ENCODE measurements at places on chromosomes 11 and 22.

DNA sequence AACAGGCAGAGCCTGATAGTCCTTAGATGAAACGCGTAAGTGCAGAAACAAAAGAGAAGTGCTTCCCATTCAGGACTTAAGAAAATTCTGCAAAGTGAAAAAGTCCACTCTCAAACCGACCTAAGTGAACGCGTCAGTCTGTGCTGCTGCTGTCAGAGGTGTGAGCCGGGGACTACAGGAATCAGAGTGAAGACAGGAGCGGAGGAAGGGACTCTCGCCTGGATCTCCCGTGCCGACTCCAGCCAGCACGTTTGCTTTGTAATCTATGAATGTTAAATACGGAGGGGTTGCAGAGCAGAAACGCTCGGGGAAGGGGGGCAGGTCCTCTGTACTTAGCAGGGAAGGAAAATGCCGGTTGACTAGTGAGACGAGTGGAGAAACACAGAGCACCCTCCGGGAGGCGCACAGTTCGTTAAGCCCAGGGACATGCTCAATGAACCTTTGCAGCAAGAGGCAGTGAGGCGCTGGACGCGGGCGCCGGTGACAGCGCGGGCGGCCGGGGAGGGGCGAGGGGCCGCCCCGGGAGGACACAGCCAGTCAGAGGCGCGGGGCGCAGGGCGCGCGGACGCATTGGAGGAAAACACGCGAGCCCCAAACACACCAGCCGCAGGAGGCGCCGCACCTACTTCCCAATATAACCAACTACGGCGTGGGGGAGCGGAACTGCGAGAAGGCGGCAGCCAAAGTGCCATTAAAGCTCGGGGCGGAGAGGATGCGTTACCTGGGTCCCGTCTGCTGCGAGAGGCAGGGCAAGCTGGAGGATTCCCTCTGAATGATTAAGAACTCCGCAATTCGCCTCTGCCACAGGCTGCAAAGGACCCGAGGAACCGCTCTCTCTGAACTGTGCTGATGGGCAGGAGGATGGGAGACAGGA lies at the start of gene CNTN5:
TSS of gene CNTN5 (plus strand) at position 598 of the 874 bp plus-strand sequence.
- peak; percentile 4 for DNase-seq

DNA sequence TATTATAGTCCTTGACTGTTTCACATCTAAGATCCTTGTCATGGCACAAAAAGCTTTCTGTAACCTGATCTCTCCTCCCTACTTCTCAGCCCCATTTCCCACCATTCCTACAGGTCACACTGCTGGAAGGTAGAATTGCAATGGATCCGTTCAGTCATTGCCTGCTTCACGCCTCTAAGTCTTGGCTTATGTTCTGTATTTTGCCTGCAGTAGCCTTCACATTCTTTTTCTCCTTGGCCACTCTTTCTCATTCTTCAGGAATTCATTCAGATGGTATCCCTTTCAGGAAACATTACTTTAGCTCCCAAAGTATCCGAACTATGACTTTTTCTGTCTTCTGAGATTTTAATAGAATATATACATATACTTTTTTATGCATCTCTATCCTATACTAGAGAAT lies 731.5 kb downstream of the NTM start:
- no peak for DNase-seq

GRCh38 chr11:80477178-80477577 lies 1036.3 kb upstream of the TENM4 start:
- DNase-seq: no peak

DNA sequence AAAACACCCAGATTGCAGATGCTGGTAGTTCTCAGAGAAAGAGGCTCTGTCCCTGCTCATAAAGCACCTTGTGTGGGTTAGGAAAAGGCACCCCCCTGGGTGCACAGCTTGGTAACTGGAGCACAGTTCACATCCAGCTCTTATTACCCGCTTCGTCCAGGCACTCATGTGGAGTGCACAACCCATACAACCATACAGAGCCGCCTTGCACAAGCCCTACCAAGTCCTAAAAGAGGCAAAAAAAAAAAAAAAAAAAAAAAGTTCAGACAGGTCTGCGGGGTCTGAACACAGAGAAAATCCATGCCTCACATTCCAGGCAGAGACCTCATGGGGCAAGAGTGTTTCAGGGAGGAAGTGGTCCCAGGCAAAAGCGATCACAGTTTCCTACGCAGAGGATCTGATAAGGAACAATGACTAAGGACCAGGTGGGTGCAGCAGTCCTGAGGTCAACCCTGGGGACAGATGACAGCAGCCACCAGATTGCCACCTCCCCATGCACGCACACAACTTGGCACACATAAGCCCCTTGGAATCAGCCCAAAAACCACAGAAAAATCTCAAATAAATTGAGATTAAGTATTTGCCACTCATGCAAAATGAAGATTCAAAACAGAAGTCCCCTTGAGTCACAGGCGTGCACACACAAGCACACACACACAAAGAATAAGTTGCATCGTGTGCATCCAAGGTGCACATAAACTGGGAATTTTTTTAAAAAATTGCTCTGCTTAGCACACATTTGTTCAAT lies 12.3 kb downstream of the MB start:
- no peak for DNase-seq

GRCh38 chr11:68997124-68997994 lies 15.7 kb downstream of the MRGPRF start:
- no peak for DNase-seq

- no peak for DNase-seq
Measured at GRCh38 chr11:74248469-74248868, 63.0 kb downstream of the P4HA3 start.

GRCh38 chr11:116172156-116172555 lies 600.6 kb downstream of the BUD13 start:
- no peak for DNase-seq

- DNase-seq: no peak
Measured at GRCh38 chr22:23093051-23093788, 22.9 kb downstream of the GNAZ start.

DNA sequence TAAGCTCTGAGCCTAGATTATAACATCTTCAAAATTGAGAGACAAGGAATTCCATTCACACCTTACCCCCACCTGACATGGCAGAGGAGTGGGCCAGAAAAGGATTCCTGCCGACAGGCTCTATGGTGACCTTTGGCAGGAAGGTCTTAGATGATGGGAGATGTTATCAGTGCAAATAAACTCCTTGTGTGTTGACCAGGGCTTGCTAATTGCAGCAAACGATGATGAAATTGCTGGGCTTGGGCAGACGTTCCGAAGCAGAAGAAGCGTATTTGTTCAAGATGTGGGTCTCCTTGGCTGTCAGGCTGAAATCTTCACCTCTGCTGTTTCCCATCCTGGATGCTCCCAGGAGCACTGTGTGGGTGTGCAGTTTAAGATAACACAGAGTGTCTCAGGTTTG lies 183.7 kb upstream of the CADM1 start:
- no peak for DNase-seq

GRCh38 chr11:117573326-117573725 lies 223.7 kb downstream of the DSCAML1 start:
- no peak for DNase-seq

- no peak for DNase-seq
Measured at GRCh38 chr11:73240190-73240781, 22.2 kb downstream of the P2RY2 start.

DNA sequence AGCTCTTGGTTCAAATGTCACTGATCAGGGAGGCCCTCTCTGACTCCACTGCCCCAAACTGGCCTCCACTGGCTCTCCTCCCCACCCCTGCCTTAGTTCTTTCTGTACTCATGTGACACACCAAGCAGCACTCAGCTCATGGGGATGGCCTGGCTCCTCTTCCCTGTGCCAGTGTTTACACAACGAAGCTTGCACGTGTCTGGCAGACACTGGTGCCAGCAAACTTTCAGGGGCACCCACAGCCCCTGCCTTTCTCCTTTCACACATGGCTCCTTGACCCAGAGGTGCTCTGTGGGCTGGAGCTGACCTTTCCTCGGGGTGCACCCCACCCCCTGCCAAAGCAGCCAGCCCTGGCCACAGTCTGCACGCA lies 37.6 kb upstream of the PARVG start:
- DNase-seq: no peak

- no peak for DNase-seq
Measured at GRCh38 chr22:26377170-26377830, 51.8 kb upstream of the ASPHD2 start.

GRCh38 chr11:10450462-10451425 lies 4.3 kb upstream of the AMPD3 start:
- DNase-seq: peak; percentile 71

- DNase-seq: no peak
Measured at GRCh38 chr11:112778877-112779266, 182.3 kb upstream of the NCAM1 start.

DNA sequence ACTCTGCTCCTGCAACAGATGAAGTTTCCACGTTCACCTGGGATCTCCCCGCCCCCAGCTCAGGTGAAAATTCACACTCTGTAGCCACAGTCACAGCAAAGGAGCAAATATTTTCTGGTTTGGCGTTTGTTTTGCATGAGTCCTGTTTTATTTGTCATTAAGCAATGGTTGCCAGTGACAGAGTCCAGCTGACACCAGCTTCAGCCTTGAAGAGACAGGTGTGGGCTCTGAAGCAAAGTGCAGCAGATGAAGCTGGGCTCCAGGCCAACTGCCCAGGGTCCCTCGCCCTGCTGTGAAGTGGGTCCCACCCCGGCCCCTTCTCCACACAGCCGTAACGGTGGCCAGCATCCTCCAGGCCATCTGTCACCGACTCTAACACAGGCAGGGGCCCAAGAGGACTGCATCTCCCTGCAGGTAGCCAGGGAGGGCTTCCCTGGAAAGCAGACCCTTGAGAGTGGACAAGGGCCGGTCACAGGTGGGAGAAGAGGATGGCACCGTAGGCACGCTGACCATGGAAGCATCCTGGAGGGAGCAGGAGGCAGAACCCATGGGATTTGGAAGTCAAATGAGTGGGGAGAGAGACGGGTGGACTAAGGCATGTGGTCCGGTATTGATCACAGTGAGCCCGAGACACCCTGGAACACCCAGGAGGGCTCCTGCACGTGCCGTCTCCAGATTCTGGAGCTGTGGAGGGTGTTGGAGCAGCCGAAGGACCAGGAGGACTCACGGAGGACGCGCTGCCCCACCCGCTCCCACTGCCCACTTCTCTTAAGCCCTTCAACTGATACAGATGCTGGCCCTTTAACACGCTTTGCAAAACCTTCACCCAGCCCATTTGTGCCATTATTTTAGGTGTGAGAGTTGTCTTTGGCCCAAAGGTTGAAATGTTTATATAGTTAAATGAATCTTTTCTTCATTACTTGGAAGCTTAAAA lies 294.5 kb downstream of the BRD1 start:
- no peak for DNase-seq

- DNase-seq: peak; percentile 69
Measured at GRCh38 chr11:47399860-47400767, 8.3 kb upstream of the SLC39A13 start.

DNA sequence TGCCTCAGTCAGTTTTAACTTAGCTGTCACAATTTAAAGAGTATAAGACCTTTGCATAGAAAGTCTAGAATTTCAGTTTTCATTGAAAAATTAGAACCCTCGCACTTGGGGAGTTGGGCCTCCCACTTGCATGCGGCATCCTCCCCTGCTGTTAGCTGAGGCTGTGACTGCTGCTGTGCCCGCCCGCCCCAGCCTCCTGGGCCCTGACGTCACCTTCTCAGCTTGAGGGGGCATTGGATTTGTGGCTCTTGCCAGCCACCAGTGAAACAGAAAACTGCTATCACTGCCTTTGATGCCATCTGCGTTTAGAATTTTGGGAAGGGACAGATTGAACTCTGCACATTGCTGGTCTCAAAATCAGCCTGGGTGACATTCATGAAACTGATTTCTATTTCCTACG lies 108.7 kb downstream of the CTTN start:
- no peak for DNase-seq

DNA sequence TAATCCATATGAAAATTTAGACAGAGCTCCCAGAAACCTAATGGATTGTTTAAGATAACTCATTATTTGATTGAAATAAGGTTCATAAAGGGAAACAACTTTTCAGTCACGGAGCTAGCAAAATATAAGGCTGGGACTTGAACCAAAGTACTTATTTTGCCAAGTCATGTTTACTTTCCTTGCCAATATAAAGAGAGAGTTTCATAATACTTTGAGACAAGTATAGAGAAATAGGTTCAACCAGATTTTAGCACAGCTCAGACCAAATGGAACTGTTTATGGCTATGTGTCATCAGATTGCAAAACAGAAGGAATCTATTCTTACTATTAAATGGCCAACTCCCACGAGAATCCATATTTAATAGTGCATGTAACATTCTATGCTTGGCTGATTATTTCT lies 1517.5 kb upstream of the TENM4 start:
- DNase-seq: no peak

- no peak for DNase-seq
Measured at GRCh38 chr11:75563978-75564552, 2.0 kb downstream of the SERPINH1 start.

DNA sequence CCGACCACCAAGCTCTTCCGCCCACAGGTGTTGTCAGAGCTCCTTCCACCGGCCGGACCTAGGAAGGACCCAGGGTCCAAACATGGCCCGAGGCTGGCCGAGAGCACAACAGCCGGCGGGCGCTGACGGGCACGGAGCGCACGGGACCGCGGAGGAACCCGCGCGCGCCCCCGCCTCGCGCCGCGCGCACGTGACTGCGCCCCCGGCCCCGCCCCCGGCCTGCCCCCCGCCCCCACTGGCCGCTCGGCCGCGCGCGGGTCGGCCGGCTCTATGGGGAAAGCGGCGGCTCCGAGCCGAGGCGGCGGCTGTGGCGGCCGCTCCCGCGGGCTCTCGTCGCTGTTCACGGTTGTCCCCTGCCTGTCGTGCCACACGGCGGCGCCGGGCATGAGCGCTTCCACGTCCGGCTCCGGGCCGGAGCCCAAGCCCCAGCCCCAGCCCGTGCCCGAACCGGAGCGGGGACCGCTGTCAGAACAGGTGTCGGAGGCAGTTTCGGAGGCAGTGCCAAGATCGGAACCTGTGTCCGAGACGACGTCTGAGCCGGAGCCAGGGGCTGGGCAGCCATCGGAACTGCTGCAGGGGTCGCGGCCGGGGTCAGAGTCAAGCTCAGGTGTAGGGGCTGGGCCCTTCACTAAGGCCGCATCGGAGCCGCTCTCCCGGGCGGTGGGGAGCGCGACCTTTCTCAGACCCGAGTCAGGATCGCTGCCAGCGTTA lies at the start of gene OSBP2:
TSS of gene OSBP2 (plus strand) at position 235 of the 711 bp plus-strand sequence. CDS start at position 271, 36 bp downstream.
- DNase-seq: peak; percentile 47

GRCh38 chr11:64854534-64855502 lies 10.4 kb upstream of the CDC42BPG start:
- peak; percentile 67 for DNase-seq

GRCh38 chr22:38032681-38033521 lies 24.3 kb upstream of the PICK1 start:
- DNase-seq: no peak

DNA sequence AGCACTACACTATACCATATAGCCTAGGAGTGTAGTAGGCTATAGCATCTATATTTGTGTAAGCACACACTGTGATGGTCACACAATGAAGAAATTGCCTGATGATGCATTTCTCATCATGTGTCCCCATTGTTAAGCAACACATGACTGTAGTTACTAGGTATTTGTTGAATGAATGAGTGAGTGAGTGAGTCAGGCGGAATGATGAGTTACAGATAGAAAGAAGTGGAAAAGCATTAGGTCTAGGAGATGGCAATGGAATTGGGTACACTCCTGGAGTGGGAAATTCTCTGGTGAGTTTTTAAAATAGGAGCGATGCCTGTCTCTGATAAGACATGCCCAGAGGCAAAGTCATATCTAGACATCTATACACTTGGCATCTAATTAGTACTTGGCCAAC lies 160.5 kb upstream of the TBCEL start:
- DNase-seq: no peak

- no peak for DNase-seq
Measured at GRCh38 chr11:72617080-72617762, 57.0 kb downstream of the PDE2A start.

GRCh38 chr11:128455766-128456165 lies 131.6 kb downstream of the ETS1 start:
- DNase-seq: no peak

GRCh38 chr11:76807206-76807875 lies 24.2 kb downstream of the TSKU start:
- peak; percentile 75 for DNase-seq
